ENCODE measurements at places on chromosomes 13 and 19.
A peak's percentile ranks its signal among the peaks of the same experiment; 100 is the strongest.

GRCh38 chr13:99893567-99893966 is 78.0 kb downstream of the ZIC5 start:
- no peak for DNase-seq

- DNase-seq, result no peak
Observed at GRCh38 chr13:20412691-20413355, 112.8 kb downstream of the CRYL1 start.

DNA sequence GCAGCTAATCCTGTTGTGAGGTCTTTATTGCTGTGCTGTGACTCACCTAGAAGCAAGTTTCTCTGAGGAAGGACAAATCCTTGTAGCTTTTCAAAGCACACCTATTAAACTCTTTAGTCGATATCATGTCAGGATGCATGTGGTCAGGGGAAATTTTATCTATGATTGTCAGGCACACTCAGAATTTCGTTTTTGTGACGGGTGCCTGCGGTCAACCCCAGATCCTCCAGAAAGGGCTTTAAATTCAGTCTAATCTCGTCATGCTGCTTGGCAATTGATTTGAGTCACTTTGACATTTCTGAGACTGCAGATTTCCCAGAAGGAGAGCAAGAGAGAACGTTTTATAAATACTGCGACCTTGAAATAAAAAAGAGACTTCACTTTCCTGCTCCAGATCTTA is 316.9 kb downstream of the FGF9 start:
- DNase-seq, result no peak

GRCh38 chr13:32310134-32310706 is 4.9 kb downstream of the ZAR1L start:
- peak; percentile 47 for DNase-seq

DNA sequence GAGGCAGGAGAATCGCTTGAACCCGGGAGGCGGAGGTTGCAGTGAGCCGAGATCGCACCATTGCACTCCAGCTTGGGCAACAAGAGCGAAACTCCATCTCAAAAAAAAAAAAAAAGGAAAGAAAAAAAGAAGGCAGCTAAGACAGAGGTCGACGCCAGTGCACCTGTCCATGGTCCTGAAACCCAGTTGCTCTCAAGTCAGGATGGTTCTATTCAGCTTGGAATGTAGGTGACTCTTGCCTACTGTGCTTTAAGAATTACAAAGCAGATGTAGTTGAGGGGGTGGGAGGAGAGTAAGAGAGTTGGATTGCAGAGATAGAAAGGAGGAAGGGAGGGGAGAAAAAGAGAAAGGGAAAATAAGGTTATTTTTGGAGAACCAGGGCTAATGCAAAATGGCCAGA is 18.7 kb downstream of the CACNG7 start:
- DNase-seq, result peak; percentile 88

- no peak for DNase-seq
Observed at GRCh38 chr13:61664801-61665705, 249.4 kb upstream of the PCDH20 start.

- no peak for DNase-seq
Observed at GRCh38 chr19:572743-573518, 535 bp downstream of the BSG start.
